ENCODE measurements at places on chromosomes 2 and 18. TPM values are rescaled to one million over a fixed set of nuclear protein-coding genes. Genes with fewer than 3 reads are reported as not detected.
A peak's percentile ranks its signal among the peaks of the same experiment; 100 is the strongest.

CCDC74A gene
- 6.2 TPM for total RNA-seq

GRCh38 chr2:175167076-175167791 lies 769 bp downstream of the ATF2 start:
- no peak for DNase-seq

DNA sequence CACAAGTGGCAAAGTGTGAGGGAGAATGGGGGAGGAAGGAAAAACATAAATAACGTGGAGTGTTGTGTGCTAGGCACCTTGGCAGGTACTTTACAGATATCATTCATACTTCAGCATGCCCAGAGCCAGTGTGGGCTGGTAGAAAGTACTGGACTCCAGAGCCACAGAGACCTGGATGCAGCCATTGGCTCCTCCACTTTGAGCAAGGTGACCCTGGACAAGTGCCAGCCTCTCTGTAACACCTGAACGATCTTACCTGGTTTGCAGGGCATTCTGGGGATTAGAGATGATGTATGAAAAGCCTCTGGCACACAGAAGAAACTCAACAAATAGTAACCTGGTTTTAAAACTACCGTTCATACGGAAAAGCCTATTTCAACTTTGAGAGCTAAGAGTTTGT lies 6.3 kb downstream of the LOXHD1 start:
- DNase-seq = no peak

- DNase-seq = no peak
Measured at GRCh38 chr2:238493880-238494572, 67.3 kb downstream of the ASB1 start.

DNA sequence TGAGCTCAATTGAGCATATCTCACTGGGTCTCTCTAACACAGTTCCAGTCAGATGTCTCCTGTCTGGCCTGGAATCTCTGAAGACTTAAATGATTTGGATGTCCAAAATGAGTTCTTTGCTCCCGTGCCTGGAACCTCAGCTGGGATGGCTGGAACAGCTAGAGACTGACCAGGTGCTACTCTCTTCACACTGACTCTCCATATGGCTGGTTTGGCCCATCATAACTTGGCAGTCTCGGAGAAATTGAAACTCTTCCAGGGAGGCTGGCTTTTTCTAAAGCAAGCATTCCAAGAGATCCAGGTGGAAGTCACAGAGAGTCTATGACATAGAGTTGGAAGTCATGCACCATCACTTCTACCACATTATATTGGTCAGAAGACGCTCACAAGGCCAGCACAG lies 129.6 kb upstream of the NOL4 start:
- no peak for DNase-seq

ALK gene
- 1.0 TPM for total RNA-seq

- DNase-seq = peak; percentile 37
Measured at GRCh38 chr18:76476665-76477561, 18.1 kb downstream of the ZNF516 start.

- no peak for DNase-seq
Measured at GRCh38 chr2:192029089-192029488, 165.6 kb downstream of the TMEFF2 start.
